Inflammatory macrophage treated with lipopolysaccharide for 4 hours (primary cell): ENCODE measurements at places on chromosomes 16 and 17.

DNA sequence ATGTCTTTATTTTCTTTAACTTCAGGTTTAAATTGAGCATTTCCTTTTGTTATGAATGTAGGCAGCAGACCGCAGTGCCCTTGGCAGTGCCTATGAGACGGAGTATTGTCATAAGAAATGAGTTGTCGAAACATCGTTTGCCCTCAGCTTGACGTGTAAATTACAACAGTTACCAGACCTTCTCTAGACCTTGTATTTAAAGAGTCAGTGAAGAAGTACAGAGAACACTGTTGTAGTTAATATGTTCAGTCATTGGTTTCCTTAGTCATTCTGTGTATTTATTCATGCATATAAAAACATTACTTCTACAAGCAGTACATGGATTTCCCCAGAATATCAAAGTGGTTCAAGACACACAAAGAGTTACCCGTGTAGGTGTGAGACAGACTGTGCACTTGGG is 19.0 kb downstream of the IRF8 start:
- DNase-seq = no peak

- DNase-seq = peak; percentile 67
Observed at GRCh38 chr16:361872-362701, 8.3 kb downstream of the MRPL28 start.

- no peak for DNase-seq
Observed at GRCh38 chr16:12575288-12575687, 228.4 kb downstream of the CPPED1 start.

DNA sequence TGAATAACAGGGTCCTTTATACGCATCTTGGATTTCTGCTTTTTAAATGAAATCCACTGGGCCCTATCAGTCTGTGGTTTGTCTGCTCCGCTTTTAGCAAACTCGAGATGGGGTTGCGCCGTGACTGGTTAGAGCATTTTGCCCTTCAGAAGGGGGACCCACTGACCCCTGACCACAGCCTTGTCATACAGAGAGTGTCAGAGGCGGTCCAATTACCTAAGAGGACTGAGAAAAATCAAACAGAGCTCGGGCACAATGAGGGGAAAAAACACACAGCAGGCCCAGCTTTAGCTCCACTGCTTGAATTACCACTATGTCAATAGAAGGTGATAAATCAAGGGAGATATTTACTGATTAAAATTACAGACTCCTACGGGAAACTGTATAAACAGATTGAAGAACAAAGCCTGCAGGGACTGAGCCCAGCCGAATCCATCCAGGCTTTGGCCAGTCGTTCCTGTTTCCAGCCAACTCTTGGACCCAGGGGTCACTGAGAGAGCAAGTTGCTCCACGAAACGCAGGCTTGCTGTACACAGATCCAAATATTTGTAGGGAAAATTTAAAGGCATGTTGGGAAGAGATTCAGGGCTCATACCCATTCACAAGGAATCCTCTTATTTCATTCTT is 131.9 kb upstream of the ZFHX3 start:
- DNase-seq = no peak

DNA sequence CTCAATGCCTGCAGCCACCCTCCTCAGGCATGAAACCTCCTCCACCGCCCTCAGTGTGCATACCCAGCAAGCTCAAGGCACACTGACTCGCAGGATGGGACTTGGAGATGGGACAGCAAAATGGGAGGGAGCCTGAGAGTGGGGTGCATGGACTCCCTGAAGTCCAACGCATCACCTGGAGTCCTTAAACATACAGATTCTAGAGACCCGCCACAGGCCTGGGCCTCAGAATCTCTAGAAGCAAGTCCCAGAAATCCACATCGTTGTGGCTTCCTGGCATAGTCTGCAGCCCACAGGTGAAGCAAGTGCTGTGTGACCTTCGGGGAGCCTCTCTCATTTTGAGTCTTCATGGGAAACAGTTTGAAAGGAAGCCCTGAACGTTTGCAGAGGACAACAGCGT is 3.6 kb upstream of the TBX21 start:
- DNase-seq = no peak

DNA sequence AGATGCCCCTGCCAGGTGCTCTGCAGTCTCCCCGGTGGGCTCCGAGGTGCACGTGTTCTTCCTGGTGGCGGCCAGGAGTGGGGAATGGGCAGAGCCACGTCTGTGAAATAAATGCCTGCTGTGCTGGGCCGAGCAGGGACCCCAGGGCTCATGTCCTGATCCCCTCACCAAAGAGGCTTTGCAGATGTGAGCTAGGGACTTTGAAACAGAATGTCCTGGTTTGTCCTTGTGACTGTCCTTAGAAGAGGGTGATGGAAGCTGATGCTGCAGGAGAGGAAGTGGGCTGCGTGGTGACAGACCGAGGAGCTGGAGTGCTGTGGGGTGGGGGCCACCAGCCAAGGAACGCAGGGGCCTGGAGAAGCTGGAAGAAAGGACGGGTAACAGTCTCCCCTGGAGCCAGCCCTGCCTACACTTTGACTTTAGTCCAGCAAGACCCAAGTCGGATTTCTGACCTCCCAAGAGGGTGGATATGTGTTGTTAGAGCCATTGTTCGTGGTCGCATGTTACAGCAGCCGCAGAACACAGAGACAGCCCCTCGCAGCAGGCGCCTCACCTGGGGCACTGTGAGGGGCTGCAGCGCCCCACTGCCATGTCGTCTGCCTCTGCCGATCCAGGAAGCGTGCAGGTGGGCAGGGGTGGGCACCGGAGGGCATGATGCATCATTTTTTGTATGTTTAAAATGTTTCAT is 217.9 kb upstream of the CIBAR2 start:
- DNase-seq = no peak

GRCh38 chr17:82097184-82097918 is 685 bp downstream of the FASN start:
- DNase-seq = peak; percentile 43

- peak; percentile 45 for DNase-seq
Observed at GRCh38 chr17:80892900-80893603, 98.6 kb upstream of the CHMP6 start.

- DNase-seq = no peak
Observed at GRCh38 chr17:43588664-43589435, 42.7 kb upstream of the ETV4 start.

- no peak for DNase-seq
Observed at GRCh38 chr17:80475910-80476876, at the start of gene NPTX1. Gene NPTX1, minus strand, starts transcription at chr17:80476607. Its CDS starts 161 bp downstream, at chr17:80476446.

- no peak for DNase-seq
Observed at GRCh38 chr17:28258347-28258887, 60.6 kb upstream of the TMEM97 start.

GRCh38 chr17:16258901-16259300 is 41.9 kb downstream of the PIGL start:
- DNase-seq = peak; percentile 71

DNA sequence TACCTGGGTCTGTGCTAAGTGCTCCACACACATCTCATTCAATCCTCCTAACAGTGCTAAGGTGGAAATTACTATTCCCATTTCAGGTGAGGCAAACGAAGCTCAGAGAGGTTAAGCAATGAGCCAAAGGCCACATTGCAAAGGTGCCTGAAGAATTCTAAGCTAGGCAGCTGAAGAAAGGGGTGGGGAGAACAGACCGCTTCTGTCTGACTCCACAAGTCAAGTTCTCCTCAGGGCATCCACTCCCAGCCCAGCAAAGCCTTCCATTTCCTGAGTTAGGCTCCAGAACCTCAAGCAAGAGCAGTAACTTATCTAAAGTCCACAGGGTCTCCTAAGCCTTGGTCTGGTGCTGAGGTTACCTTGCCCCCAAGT is 27.0 kb upstream of the MRPS23 start:
- DNase-seq = no peak

GRCh38 chr17:79273660-79274059 is 199.0 kb downstream of the ENGASE start:
- DNase-seq = no peak

DNA sequence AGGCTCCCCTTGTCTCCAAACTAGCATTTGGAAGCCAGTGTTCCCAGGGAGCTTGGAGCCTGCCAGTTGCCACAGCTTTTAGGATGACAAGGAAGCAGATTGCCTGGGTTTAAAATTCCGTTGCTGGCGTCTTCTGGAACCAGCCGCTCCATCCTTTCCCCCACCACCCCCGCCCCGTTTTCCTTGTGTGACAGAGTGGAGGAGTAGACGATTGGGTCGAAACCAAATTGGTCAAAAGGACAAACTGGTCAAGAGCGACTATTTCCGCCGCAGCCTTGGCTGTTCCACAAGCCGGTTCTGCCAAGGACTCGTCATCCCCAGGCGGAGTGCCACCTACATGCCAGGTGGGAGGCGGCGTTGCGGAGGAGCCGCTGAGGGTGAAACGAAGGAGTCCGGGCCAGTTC is 91.1 kb downstream of the RPA1 start:
- DNase-seq = no peak

GRCh38 chr16:72805486-72805885 is 242.4 kb downstream of the ZFHX3 start:
- no peak for DNase-seq

- DNase-seq = no peak
Observed at GRCh38 chr17:79927688-79928501, 88.7 kb upstream of the CBX4 start.

DNA sequence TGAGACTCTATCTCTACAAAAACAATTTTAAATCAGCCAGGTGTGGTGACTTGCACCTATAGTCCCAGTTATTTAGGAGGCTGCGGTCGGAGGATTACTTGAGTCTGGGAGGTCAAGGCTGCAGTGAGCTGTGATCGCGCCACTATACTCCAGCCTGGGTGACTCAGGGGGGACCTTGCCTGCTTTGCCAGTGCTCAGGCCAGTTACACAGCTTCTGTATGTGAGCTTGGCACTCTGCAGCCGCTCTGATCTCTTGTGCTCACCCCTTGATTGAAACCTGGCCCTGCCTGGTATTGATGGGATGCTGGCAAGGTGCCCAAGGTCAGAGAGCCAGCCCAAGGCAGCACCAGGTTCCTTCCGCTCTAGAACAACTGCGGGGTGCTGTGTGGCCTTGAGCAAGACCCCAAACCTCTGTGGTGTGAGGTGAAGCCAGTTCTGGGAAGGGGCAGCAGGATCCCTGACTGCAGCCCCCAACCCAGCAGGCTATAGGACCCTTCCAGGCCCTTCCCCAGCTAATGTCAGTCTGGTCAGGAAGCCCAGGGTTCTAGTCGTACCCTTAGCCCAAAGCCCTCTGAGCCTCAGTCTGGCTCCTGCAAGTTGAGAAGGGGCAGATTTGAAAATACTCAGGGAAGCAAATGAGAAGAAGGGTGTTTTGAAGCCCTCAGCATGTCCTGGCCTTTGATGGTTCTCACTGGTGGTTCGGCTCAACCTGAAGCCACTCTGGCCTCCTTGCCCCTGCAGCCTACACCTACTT is 18.9 kb downstream of the MMP15 start:
- DNase-seq = no peak
